ENCODE measurements at places on chromosomes 7 and 10.

- no peak for DNase-seq
These were observed 34.1 kb downstream of the CHST3 start for GRCh38 chr10:71998119-71998839.

- DNase-seq = no peak
These were observed 39.2 kb upstream of the MKLN1 start for GRCh38 chr7:131288450-131288849.

- DNase-seq = no peak
These were observed 2.8 kb upstream of the UCN3 start for GRCh38 chr10:5361966-5362365.

GRCh38 chr7:95046494-95047240 is 139.3 kb downstream of the PPP1R9A start:
- no peak for DNase-seq

GRCh38 chr10:121694966-121695643 is 96.9 kb upstream of the FGFR2 start:
- no peak for DNase-seq

DNA sequence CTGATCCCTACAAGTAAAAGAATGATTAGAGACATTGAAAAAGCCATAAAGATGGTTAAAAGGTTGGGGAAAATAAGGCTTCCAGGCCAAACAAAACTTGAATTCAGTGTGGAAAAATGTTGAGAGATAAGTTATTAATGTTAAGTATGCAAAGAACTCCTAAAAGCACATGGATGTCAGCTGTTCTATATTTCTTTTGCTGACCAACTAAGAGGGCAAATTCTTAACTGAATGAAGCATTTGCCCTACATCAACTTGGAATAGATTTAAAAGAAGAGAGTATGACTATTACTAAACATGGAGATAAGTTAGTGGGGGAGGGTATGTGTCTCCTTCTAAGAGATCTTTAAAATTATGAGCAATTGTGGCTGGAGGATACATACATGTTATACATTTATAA is 124.8 kb downstream of the KIAA1217 start:
- peak; percentile 55 for DNase-seq

All from fibroblast of pulmonary artery (primary cell).